Ascending aorta (tissue), 2 donors: ENCODE measurements at places on chromosomes 7 and 10. TPM values are rescaled to one million over a fixed set of nuclear protein-coding genes. Genes with fewer than 3 reads are reported as not detected.

GRCh38 chr7:101576998-101577397 is 52.1 kb downstream of the MYL10 start:
- peak; percentile 24 for DNase-seq

DNA sequence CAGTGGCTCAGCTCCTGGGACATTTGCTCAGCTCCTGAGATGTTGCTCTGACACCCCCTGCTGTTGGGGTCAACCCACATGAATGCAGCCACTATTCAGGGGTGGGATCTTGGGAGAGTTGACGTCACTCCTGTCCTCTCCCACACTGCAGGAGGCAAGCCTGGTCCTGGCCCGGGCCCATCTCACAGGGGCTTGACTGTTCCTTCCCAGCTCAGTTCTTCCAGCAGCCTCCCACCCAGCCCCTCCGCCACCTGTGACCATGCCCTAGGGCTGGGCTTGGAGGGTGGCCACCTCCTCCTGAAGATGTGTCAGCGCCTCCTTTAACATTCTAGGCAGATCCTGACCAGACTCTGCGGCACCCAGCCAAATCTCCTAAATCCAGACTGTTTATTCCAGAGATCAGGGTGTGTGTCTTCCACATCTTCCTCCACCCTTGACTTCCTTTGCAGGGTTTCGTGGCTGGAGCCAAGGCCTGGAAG is 19.1 kb upstream of the OPALIN start:
- no peak for DNase-seq

- no peak for DNase-seq
These were observed 27.2 kb downstream of the STEAP1 start for GRCh38 chr7:90181485-90181884.

- peak; percentile 96 for DNase-seq
These were observed 31.7 kb upstream of the EPC1 start for GRCh38 chr10:32378363-32379317.

GRCh38 chr7:42662862-42663261 is 249.0 kb downstream of the C7orf25 start:
- no peak for DNase-seq

DNA sequence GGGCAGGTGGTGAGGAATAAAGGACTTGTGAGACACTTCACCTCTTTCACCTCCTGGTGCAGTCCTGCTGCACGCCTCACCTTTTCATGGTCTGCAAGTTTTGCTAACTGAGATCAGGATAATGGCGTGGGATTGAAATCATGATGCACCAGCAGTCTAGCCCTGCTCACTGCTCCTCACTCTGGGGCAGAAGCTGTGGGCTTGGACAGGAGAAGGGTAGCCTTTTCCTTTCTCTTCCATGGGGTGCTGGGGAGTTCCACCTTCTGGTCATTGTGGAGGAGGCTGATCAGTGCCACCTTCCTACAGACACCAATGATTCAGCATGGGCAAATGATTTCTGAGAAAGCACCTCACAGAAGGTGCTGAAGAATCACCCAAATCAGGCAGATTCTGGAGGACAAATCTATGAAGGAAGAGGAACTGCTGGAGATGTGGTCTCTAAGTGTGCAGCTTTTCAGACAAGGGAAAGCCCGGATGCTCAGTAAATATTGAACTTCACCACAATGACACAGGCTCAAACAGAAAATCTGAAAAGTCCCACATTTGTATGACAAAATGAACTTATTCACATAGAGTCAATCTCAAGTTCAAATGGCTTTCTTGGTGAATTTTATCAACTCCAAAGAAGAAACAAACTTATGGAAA is 19.7 kb downstream of the MBL2 start:
- DNase-seq, result no peak

DNA sequence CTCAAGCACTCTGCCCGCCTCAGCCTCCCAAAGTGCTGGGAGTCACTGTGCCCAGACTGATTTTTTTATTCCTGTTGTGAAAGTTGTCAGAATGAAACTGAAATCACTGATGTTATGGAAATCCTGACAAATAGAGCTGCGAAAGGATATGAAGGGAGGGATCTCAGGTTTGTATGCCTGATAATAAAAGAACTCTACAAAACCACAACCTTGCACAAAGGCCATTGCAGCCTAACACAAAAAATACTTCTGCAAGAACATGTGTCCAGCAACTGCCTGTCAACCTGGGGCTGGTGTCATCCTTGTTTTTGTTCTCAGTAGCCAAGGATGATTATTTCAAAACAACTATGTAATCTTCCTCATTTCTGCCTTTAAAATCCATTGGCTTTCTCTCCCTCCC is 126.1 kb downstream of the NEBL start:
- no peak for DNase-seq

GRCh38 chr7:121643320-121643719 is 229.6 kb upstream of the PTPRZ1 start:
- no peak for DNase-seq

DNA sequence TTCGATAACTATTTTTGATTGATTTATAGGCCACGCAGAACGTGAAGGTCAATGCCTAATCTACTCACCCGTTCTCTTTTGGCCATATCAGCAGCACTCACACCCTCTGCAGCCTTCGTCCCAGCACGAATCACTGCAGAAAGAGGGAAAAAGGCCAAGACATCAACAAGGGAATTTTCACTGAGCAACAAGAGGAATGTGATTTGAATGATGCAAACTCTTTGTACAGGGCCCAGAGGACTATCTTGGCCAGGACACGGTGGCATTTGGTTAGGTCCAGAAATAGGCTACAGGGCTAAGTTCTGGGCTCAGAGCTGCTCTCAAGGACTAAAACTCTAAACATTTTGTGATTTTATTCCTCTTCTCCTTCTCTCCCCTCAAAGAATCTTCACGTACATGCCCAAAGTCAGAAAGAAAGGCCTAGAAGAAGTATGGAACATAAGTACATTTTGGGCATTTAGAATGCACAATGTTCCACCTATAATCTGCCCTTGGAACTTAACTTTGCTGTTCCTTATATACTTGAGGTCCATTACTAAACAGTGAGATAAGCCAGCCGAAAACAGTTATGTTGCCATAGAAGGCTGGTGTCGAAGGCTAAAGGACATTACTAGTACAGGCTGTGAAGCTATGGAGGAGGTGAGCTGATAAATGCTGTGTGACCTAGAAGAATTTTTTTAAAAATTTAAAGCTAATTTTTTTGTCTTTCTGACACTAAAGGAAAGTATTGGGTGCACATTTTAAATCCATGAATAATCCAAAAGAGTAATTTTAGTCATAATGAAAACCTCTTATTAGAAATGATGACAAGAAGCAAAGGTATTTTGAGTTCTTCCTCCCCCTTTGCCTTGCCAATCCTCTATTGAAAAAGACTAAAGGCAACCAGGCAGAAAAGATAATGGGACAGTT is 20.0 kb downstream of the RBM28 start:
- no peak for DNase-seq

DNA sequence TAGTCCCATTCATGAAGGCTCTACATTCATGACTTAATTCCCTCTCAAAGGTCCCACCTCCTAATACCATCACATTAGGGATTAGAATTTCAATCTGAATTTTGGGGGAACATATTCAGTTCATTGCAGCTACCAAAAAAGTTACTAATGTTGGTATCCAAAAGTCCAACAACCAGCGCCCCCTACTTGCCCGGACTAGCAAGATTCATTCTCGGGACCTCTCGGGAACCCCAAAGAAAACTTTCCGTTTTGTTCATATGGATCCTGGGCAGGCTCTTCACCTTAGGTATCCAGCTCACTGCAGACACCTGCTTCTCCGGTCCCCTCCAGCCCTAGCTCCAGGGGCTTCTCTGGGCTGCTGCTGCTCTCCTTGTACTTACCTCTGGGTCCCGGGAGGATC is 8.9 kb upstream of the GRK5 start:
- no peak for DNase-seq

- DNase-seq, result no peak
These were observed 3.6 kb upstream of the JAKMIP3 start for GRCh38 chr10:132062116-132062515.

GRCh38 chr10:118668228-118668952 is 72.9 kb upstream of the PRLHR start:
- DNase-seq, result no peak

DNA sequence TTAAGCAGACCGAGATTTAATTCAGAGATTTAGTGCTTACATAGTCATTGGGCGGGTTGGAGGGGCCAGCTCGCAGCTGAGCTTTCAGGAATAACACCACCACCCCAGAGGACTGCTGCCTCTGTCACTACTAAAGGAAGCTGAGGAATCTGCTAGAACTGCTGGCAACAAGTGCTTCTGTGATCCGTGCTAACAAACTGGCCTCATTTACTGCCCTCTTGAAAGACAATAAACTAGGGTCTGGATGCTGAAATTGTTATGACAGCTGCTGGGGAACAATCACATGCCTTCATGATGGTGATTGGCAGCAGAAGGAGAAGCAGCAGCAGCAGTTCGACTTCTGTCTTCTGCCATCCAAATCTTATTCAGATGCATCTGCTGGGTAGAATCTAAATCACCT is 285.5 kb upstream of the TAC1 start:
- no peak for DNase-seq

- DNase-seq, result no peak
These were observed 48.5 kb upstream of the DRGX start for GRCh38 chr10:49444349-49444748.

- DNase-seq, result no peak
These were observed 14.2 kb upstream of the PDCD4 start for GRCh38 chr10:110857265-110858171.

DNA sequence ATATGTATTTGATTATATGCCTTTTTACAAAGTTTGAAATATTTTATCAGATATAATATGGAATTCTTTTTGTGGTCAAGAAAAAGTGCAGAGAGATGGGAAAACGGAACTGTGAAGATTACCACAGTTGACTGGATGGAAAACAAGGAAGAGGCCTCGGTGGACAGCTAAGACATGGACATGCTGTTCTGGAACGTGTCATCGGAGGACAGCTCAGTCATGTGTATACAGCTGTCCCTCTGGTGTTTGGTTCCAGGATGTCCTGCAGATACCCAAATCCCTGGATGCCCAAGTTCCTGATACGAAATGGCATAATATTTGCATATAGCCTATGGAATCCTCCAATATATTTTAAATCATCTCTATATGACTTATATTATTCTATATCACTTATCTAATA is 49.4 kb downstream of the TRIL start:
- DNase-seq, result no peak

- no peak for DNase-seq
These were observed 43.3 kb upstream of the MTURN start for GRCh38 chr7:30091491-30091912.

DNA sequence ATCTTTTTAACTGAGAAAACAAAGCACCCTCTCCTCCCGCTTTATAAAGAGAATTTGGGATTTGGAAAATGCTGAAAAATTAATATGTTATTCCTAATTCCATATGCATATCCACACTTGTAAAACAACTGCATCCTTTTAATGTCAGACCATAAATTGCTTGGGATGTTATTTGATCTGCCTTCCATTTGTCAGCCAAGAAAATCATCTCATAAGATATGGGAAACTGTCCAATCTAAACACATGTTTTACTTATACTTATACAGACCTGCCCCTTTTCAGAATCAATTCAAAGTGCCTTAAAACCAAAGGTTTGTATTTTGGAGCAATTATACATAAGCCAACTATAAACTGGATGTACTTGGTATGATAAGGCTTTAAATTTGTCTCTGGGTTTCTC is 595.5 kb upstream of the PFKP start:
- DNase-seq, result no peak

GRCh38 chr7:142459551-142459963 is 201.7 kb upstream of the PRSS58 start:
- DNase-seq, result no peak

DNA sequence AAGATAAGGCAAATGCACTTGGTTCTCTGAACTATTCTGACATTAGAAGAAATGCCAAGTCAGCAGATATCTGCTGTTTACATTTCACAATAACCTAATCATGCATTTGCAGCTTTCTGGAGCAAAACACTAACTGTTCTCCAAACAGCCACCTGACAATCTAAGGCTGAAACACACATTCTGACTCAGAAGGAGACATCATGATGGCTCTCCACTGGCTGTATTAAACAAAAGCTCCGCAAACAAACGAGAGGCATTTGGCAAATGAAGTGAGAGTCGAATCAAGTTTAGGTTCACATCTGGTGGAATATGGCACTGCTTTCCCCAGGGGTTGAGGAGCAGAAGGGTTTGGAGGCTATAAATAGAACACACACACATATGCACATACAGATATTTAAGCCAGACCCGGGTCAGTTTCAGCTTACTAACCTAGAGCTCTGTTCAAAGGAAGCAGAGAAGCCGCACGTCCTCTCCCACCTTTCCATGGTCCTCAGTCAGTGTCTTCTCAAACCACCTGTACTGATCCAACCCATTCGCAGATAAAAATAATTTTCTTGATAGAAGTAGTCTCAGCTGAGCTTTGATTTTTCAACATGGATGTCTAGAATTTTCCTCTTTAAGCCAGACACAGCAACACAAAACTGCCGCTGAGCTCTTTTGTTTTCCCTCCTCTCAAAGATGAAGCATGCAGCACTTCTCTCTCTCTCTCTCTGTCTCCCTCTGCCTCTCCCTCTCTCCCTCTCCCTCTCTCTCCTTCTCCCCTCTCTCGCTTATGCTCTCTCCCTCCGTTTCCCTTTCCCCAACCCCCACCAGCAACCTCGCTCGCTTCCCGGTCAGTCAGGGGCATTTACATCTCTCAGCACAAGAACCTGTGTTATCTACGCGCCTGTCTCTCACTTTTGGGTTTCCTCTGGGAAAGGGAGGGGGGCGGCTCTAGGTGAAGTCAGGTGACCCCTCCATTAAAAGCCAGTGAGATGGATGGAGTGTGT is 682.8 kb downstream of the MAGI2 start:
- no peak for DNase-seq

DNA sequence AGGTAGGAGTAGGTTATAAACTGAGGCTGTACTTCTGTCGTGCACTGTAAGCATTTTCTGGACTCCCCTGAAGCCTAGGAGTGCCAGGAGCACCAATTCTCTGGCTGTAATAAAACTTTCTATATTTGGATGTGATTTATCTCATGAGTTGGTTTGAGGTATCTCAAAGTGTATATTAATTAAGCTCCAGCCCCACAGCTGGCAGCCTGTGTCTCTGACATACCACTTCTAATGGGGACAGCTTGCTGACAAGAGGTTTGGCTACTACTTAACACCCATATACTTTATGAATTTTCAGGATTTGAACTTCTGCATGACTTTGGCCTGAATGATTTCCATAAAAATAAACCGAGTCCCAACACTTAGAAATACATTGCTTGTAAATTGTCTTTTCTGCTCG is 35.2 kb downstream of the CFAP58 start:
- DNase-seq, result no peak

The POM121 gene
- total RNA-seq, result 39.8 TPM

The OR2A1 gene
- total RNA-seq, result not detected

The AKR1C8 gene
- total RNA-seq, result not detected

The MBL2 gene
- not detected for total RNA-seq

The HYAL4 gene
- not detected for total RNA-seq

The CNNM1 gene
- total RNA-seq, result not detected

The NRCAM gene
- total RNA-seq, result 0.53 TPM

The PNLIP gene
- total RNA-seq, result not detected

The OR2A7 gene
- 4.9 TPM for total RNA-seq

The ABCA13 gene
- total RNA-seq, result not detected

The IQCE gene
- total RNA-seq, result 11.4 TPM
